ENCODE measurements at places on chromosomes 6 and 20.

DNA sequence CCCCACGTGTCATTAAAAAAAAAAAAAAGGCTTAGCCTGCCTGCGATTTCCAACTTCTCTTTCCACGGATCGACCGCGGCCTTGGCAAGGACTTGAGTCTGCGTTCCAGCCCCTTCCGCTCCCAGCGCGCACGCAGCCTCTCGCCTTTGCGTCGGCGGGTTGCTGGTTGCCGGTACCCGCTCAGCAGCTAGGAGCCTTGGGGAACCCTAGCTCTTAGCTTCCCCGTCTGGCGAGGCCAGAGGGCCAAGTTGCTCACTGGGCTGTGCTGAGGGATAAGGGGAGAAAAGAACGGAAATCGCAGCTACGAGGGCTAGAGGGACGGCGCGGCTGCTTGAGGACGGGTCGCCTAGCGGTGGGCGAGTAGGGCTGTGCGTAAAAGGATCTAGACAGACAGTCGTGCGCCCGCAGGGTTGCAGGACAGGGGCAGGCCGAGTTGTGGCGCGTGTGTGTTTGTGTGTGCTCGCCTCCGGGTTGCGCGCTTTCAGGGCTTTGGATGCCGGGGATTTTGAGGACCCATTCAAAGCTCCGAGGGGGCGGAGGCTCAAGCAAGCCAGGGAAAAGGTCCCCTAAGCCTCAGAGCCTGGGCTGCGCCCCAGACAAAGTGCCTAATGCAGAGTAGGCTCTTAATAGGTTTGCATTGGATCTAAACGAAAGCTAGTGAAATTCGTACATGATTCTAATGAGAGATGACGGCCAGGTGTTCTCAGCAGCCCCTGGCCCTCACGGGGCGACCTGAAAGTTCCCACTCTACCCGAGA, 40.5 kb upstream of the OSTM1 start:
- peak; percentile 42 for DNase-seq

GRCh38 chr6:17207281-17207680, 73.9 kb upstream of the RBM24 start:
- no peak for DNase-seq

DNA sequence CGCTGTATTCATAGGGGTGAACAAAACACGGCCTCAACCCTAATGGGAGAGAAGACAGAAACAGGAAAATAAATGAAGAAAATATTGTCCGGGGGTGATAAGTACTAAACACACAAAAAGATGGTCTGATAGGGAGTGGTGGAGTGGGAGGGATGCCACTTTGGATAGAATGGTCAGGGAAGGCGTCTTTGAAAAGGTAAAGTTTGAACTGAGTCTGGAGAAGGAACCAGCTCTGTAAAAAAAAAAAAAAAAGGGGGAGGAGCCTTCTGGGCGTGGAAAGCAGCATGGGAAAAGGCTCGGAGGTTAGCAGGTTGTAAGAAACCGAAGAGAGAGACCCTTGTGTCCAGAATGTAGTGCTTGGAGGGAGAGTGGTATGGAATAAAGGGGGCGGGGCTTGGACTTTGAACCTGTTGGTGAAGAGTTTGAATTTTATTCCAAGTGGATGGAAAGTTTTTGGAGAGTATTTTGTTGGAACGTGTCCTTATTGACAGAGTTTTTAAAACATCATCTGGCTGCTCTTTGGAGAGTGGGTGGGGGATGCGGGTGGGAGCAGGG, 1.8 kb downstream of the CHMP4B start:
- no peak for DNase-seq

- DNase-seq: no peak
These were observed 140.8 kb upstream of the AGPAT4 start for GRCh38 chr6:161414707-161415106.

DNA sequence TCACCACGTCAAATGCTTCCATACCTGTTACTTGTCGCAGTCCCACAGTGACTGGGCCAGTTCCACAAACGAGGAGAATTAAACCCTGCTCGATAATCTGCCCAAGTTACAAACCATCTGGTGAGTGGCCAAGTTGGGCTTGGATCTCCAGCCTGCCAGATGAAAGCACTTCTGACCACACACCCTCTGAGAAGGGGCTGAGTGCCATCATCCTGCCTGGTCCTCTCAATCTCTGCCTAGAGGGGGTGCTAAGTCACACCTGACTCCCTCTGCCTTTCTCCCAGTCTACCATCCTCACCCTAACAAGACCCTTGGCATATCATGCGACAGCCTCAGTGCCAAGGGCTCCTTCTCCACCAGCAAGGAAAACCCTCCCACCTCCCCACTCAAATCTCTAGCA, 15.8 kb downstream of the RRP36 start:
- no peak for DNase-seq

DNA sequence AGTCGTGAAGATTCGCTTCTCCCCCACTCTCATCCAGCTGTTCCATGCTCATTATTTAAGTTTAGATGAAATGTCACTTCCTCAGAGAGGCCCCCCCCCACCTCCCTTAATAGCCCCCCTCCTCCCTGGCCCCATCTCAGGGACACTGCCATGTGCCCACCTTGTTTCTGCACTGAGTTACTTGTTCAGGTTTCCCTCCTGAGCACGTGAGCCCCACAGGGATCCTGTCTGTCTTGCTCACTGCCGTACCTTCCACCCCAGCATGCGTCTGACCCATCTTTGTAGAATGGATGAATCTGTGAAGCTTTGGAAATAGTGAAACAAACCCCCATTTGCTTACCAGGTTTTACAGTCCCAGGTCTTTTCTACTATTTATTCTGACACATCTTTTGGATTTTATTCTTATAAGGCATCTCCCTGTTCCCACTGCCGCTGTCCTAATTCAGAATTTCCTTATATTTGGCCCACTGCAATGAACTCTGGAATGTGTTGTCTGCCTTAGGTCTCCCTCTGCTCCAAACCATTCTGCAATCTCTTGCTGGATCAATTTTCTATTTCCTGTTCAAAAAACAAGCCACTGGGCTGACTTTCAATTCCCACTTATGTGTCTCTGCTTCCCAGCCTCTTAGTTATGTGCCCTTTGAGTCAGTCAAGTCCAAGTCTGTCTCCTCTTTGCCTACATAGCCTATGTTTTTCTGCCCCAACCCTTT, 136.5 kb upstream of the ECI2 start:
- no peak for DNase-seq

- DNase-seq: no peak
These were observed 5.8 kb upstream of the SIM1 start for GRCh38 chr6:100470422-100471120.

GRCh38 chr6:115485400-115485799, 575.3 kb downstream of the FRK start:
- DNase-seq: no peak

All from hypothalamus (tissue), 51 donors.